Breast epithelium (tissue), 4 donors: ENCODE measurements at places on chromosomes 3 and 15. TPM values are rescaled to one million over a fixed set of nuclear protein-coding genes. Genes with fewer than 3 reads are reported as not detected.

GRCh38 chr15:60389261-60390077 lies 8.3 kb downstream of the ANXA2 start:
- H3K27ac ChIP-seq: peak overlapping the region; percentile 91
- no peaks in the 10 kb centered on the region for H3K27me3 ChIP-seq
- no peak for DNase-seq

DNA sequence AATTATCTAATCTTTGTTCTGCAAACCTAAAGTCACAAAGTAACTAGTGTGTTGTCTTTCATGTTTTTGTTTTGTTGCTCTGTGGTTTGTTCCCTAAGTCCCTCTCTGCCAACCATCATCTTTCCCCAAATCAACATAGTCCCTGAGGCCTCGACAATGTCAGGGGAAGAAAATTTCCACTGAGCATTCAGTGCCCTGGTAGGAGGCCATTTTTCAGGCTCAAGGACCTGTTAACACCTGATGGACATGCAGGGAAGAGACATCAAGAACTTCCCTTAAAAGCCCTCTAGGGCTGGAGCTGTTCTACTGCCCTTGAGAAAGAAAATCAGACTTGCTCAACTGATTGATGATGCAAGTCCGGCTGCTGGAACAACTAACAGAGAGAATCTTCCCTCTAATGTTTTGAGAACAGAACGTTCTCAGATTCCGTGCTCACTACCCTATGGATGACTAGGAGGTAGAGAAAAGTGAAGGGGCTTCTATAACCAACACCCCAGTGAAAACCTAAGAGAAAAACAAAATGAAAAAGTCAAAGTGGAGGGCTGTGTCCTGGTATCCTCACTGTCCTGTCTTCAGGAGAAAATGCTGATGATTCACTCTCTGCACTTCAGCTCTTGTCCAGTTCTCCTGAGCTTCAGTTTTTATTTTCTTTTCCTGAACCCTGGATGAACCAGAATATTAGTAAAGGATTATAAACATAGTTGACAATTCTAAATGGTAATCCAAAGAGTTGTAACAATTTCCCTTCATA lies 373.1 kb downstream of the FOXP1 start:
- H3K27me3 ChIP-seq: no peaks in the 10 kb centered on the region
- no peaks in the 10 kb centered on the region for H3K36me3 ChIP-seq
- DNase-seq: no peak
- H3K27ac ChIP-seq: peak overlapping the region; percentile 69
- no peaks in the 10 kb centered on the region for H3K4me1 ChIP-seq

DNA sequence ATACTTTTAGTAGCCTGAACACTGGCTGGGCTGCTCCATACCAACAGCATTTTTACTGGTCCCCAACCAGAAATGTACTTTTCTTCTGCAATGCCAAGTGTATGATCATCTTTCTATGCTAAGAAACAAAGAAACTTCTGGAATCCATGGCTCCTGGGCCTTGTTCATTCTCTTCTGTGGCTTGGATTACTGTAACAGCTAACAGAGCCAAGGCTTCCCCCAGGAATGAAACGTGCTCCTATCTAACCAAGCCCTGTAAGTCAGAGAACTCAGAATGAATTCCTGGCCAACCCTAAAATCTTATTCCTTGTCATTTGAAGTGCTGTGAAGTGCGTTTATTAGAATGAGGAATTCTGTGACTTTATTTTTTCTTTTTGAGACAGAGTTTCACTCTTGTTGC lies 102.9 kb upstream of the RAD18 start:
- H3K4me3 ChIP-seq: no peak overlapping the region
- no peak overlapping the region for H3K27ac ChIP-seq
- no peaks in the 10 kb centered on the region for H3K36me3 ChIP-seq
- no peaks in the 10 kb centered on the region for H3K27me3 ChIP-seq
- H3K4me1 ChIP-seq: no peaks in the 10 kb centered on the region
- DNase-seq: no peak

ELL3 gene
- 9.0 TPM for total RNA-seq
